ENCODE measurements at places on chromosomes 12 and 14.
A peak's percentile ranks its signal among the peaks of the same experiment; 100 is the strongest.

DNA sequence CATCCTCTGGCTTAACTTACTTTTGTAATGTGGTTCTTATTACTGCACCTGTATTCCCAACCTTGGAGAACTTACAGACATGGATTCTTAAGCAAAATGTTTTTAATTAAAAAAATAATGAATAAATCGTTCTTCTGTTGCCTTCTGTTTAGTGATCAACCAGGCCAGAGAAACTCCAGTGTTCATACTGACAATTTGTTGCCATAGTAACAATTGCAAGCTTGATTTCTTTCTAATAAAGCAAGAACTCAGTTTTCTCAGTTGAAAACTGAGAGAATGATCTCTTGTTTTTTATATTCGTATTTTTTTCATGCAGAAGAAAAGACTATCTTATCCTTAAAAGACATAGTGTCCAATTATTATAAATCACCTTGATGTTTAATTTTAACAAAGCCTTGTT lies 106.5 kb upstream of the LMNTD1 start:
- no peak for DNase-seq

- DNase-seq: no peak
Observed at GRCh38 chr14:23024612-23025075, 10.1 kb downstream of the PSMB5 start.

DNA sequence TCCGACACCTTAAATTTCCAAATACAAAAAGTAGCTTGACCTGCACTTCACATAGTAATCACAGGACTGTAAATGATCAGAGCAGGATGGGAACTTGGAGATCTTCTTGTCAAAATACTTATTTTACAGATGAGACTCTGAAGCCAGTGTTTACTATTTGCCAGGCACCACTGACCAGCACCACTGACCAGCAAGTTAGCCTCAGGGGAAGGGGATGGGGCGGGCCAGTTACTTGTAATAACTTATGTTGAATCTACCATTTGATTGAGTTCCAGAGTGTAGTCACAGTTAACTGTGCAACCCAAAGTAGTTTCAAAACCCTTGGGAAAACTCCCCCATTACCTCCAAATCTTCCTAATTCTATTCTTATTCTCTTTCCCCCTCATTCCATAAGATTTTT lies 278.4 kb downstream of the PCNX1 start:
- DNase-seq: no peak

- no peak for DNase-seq
Observed at GRCh38 chr12:118611295-118611694, 234.9 kb downstream of the SUDS3 start.

DNA sequence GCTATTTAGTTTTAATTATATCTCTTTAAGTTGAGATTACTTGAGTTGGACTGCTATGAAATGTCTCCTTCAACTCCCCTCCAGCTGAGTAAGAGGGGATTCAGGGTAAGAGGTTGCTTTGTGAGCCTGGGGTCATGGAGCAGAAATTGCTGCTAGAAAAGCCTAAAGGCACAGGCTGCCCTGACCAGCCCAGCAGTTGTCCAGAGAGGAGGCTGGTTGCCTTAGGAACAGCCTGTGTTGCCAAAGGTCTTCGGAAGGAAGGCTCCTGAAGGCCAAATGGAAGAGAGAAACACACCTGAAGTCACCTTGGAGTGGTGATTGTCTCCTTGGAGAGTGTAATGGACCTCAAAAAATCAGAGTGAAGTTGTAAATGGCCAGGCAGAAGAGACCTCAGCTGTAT lies 235.5 kb upstream of the PDE3A start:
- DNase-seq: no peak

- DNase-seq: no peak
Observed at GRCh38 chr12:111395336-111396187, 10.2 kb upstream of the SH2B3 start.

DNA sequence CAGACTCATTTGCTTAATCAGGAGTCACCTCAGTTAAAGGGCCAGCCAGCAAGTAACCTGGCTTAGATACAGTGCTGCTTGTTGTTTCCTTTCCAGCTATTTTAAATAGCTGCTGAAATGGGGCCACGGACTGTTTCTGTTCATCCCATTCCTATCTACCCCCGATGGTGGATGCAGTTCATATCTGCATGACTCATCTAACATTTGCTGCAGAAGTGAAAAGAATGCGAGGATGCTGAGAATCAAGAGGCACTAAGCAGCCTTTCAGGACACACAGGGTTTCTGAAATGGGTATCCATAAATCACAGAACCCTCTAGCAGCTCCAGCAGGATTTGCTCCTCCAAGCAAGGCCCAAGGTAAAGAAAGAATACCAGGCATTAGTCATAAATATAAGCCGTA lies 60.2 kb upstream of the RTRAF start:
- peak; percentile 73 for DNase-seq

DNA sequence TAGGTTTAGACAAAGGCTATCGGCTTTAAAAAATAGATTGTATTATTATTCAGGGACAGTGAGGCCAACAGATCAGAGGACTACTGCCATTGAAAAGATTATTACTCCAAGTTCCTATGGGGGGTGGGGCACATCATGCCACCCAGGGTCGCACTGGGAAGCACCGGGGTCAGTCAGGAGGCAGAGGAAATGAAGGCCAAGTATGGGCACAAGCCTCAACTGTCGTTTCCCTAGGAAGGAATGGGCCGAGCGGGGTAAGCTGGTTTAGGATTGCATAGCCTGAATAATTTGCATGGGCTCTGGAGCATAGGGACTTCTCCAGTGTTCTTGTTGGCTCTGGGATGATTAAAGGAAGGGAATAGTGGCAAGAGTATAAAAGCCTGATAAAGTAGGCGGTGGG lies 205.3 kb downstream of the NOVA1 start:
- DNase-seq: no peak

- no peak for DNase-seq
Observed at GRCh38 chr12:47141459-47141858, 61.7 kb upstream of the AMIGO2 start.

GRCh38 chr12:105616971-105617540 lies 286.6 kb downstream of the C12orf75 start:
- no peak for DNase-seq

DNA sequence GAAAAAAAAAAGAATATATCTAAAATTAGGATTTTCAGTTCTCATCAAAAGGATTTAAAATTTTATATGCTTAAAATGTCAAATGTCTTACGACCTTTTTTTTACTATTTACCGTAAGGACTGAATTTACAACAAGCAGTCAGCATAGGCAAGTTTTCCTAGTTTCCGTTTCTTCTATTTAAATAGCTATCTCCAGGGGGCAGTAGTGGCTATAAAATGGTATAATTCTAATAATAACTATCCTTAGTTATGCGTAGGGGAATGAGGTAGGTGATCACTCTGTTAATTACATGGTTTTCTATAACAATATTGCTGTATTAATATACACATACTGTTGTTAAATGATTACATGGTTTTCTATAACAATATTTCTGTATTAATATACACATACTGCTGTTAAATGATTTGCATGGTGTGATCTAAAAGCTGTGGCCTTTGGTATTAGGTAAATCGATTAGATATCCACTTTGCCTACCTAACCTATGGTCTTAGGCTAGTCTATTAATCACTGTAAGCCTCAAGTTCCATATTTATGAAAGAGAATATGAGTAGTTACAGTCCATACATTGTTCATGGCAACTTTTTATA lies 217.7 kb upstream of the PDZRN4 start:
- no peak for DNase-seq

- DNase-seq: peak; percentile 84
Observed at GRCh38 chr14:23154964-23155587, 28.4 kb downstream of the SLC7A8 start.

DNA sequence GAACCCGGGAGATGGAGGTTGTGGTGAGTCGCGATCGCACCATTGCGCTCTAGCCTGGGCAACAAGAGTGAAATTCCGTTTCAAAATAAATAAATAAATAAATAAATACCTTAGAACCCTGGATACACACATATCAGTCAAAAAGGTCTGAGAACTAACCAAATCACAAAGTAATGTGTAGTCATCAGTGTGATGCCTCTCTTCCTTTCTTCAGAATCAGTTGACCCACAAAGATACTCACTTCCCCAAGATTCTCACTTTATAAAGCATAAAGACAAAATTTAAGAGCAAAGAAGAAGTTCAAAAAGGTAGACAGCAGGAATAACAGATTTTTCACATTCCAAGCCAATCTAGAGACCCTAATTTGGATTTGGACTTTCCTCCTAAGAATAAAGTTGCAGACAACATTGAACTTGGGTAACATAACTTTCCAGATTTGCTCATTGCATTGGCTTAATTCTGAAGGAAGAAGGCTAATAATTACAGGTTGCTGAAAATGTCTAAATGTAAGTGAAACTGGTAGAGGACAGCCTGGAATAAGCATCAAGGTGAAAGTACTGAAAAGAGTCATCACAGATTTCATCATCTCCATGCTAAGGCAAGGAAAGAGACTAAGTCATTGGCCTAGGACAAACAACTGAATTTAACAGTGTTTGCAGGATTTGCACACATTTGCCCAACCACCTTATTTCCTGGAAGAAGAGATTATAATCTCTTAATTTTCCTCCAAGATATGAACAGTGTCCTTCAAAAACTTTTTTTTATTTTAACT lies 17.4 kb downstream of the TMED10 start:
- peak; percentile 47 for DNase-seq

DNA sequence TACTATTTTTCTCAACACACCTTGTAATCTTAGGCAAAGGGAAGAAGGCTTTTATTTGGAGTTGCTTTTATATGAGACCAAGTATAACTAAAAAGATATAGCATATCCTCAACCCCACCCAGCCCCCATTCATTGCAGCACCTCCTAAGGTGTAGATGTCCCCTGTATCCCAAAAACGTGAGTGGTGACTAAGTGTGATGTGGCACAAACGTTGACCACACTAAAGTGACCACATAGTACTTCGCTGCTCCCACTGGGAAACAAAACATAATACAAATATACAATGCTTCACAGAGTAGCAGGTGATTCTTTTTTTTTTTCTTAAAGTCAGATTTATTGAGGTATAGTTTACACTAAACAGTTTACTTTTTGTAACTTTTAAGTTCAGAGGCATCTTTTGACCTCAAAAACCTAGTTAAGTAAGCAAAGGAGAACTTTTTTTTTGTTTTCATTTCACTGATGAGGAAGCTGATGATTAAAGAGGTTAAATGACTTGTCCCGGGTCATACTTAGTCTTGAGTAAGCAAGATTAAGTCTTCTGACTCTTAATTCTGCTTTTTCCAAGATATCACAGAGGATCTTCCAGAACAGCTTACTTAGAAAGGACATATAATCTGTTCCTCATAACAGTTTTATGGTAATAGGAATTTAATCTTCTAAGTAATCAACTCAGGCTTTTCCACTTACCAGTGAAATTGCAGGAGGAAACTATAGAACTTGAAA lies 245.2 kb upstream of the PLEKHG7 start:
- DNase-seq: no peak

- no peak for DNase-seq
Observed at GRCh38 chr12:47297993-47298392, 218.2 kb upstream of the AMIGO2 start.

DNA sequence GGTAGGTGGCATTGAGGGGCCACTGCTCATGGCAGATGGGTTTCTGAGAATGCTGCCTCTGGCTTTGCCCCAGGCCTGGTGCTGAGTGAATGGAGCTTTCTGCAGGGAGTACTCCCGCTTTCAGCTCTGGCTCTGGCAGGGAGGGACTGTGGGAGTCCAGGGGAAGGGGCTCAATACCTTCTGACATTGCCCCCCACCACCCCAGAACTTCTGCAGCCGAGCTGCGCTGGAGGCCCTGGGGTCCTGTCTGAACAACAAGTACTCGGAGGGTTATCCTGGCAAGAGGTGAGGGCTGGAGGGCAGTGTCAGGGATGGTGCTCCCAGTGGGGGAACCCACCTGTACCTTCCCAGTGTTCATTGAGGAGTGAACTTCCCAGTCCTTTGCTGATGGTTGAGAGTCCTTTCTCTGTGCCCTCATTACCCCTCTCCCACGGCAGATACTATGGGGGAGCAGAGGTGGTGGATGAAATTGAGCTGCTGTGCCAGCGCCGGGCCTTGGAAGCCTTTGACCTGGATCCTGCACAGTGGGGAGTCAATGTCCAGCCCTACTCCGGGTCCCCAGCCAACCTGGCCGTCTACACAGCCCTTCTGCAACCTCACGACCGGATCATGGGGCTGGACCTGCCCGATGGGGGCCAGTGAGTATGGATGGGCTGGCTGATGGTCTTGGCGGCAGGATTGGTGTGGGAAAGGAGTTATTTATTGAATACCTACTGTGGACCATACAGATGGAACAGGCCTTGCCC lies 1.9 kb downstream of the SHMT2 start:
- no peak for DNase-seq

DNA sequence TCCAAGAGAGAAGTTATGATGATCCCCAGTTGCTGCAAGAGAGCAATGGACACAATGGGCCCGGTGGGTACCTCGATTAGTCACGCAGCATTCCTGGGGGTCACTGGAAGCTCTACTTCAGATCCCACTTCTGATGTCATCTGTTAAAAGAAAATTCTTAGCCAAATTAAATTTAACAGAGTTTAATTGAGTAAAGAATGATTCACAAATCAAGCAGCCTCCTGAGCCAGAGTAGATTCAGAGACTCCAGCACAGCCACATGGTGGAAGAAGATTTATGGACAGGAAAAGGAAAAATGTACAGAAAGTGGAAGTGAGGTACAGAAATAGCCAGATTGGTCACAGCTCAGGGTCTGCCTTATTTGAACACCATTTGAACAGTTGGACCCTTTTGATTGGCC lies 107.5 kb downstream of the SPTSSA start:
- DNase-seq: no peak
